Stimulated activated CD4-positive, alpha-beta T cell treated with anti-CD3 and anti-CD28 coated beads, Interleukin-12 subunit alpha, Interleukin-12 subunit beta, amount 100 ng/mL, for 24 hours (primary cell): ENCODE measurements at places on chromosomes 4 and X.
A peak's percentile ranks its signal among the peaks of the same experiment; 100 is the strongest.

GRCh38 chr4:125231661-125232060 lies 83.1 kb upstream of the FAT4 start:
- DNase-seq: no peak

DNA sequence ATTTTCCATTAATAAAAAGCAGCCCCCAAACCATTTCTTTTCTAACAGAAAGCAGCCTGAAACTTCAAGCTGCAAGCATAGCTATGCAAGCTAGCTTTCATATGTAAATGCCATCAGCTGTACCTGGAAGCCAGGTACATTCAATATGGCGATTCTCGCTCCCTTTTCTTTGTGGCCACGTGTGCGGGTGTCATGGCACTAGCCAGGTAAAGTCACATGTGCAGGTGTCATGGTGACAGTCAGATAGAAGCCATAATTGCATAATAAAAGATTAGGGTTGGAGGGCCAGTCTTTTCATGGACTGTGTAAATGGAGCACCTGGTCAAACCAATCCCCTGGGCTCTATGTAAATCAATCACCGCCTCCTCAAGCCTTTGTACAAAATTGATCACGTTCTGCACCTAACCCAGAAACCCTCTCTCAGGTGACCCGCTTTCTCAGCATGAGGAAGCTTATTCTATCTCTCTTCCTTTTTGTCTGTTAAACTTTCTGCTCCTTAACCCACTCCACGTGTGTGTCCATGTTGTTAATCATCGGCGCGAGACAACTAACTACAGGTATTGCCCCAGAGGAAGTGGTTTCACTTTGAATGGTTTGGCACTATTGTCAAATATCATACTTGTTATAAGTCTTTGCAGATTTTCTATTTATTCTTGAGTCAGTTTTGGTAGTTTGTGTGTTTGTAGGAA lies 18.0 kb upstream of the RHOXF2 start:
- DNase-seq: no peak

DNA sequence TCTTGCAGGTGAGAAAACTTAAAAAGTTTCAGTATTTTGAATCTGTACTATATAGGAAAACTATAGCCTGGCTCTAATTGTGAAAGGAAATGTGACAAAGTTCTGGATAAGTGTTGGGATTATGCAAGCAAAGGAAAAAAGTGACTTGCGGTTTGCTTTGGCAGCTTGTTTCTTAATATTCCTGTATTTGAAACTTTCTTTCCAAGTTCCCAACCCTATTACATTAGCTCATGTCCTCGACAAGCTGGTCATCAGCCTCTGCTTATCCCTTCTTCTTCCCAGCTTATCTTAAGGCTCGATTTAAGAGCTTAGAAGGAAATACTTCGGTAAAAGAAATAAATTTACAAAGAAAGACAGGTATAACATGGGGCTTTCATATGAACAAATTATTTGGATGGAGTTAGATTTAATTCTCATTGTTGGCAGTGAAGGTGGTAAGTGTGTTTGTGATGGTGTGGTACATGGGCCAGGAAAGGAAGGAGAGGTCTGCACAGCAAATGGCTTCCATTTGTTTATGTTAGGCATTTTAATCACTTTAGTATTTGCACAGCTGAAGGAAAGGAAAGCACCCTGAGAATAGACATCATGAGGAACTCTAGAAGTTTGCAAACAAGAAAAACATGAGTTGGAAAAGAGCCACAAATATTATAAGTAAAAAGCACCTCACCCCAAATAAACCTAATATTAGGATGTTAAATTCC lies 5.1 kb upstream of the MYOZ2 start:
- no peak for DNase-seq

DNA sequence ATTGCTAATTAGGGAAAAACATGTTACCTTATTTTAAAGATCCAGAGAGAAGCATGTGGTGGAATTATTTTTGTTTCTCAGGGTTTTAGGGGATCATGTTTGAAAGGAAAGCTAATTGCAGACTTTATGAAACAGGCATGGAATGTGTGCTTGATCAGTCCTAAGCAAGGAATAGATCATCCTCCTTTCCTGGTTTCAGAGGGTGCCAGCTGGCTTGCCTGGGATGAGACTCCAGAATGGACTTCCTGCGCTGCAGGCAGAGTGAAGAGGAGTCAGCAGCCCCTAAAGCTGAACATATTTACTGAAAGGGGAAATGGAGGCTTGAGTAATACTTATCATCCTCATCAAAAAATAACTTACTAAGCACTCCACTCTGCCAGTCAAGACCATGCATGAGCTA lies 13.3 kb downstream of the FGF5 start:
- no peak for DNase-seq

DNA sequence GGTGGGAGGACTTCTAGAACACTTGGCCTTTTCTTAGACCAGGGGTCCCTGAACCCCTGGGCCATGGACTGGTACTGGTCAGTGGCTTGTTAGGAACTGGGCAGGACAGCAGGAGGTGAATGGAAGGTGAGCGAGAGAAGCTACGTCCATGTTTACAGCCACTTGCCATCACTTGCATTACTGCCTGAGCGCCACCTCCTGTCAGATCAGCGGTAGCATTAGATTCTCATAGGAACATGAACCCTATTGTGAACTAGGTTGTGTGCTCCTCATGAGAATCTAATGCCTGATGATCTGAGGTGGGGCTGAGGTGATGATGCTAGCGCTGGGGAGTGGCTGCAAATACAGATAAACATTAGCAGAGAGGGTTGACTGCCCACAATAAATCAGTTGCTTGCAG lies 100.9 kb upstream of the IGFBP7 start:
- no peak for DNase-seq

- DNase-seq: no peak
Measured at GRCh38 chr4:111842336-111842735, 302.9 kb upstream of the FAM241A start.

GRCh38 chr4:121139533-121140222 lies 24.4 kb downstream of the TNIP3 start:
- DNase-seq: no peak

GRCh38 chr4:189660722-189661360 lies 279.8 kb upstream of the FRG1 start:
- no peak for DNase-seq

DNA sequence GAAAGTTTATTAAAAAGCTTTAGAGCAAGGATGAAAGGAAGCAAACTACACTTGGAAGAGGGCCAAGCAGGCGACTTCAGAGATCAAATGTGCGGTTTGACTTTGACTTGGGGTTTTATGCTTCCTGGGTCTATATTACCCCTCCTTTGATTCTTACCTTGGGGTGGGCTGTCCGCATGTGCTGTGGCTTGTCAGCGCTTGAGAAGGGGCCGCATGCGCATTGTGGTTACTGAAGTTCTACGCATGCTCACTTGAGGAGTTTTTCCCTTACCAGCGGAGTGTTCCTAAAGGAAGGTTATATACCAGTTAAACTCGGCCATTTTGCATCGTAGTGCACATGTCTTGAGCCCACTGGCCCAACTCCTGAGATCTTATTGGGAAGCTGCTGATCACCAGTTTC lies 9.9 kb downstream of the ZNF157 start:
- peak; percentile 31 for DNase-seq

DNA sequence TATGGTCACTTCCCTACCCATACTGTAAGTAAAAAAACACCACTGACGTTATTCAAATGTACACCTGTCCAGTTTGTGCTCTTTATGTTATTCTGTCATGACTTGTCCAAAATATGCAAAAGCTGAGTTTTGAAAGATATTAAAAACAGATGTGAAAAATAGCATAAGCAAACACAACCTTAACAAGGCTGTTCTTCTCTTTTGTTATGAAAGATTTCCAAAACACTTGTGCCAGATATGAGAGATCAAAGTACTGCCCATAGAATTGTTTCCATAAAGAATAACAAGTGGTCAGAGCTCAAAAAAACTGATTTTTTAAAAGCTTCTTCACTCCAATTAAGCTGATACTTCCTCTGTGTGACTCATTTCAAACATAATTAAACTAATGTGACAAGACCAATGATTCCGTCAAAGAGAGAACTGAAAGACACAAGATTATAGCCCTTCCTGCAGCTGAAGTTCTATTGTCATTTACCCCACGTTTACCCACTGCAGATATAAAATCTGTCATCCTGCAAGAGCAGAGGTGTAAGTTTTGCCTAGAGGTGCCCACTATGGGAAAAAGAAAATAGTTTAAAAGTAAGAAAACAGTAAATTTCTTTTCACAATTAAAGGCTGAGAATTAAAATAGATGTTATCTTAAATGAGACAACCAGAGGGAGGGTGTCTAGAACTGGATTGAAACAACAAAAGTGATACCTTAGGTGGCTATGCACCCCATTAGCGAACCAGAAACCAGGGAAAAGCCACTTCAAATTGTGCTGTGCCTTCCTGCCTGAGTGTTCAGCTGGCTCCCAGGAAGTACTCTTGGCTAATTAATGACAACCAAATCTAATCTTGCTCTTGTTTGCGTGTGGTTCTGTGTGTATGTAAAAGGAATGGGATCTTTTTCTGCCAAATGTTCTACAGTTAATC lies 30.1 kb downstream of the RASSF6 start:
- no peak for DNase-seq

- no peak for DNase-seq
Measured at GRCh38 chrX:123685232-123685631, 47.6 kb downstream of the THOC2 start.

DNA sequence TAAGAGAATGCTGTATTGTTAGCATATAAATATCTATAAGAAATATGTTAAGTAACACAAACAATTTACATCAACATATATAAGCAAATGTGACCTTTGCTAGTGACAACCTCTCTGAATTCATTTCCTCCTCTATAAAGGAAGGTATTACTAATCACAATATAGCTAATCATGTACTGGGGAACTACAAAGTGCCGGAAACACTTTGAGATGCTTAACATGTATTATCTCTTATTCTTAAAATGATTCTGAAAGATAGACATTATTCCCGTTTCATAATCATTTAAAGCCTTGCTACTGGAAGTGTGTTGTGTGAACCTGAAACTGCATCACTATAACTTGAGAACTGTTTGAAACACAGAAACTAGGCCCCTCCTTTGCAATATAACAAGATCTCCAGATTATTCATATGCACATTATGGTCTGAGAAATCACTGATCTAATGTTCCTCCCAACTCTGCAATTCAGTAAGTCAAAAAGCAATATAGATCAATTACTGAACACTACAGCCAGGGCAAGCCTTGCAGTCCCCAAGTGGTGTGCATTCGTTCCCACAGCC lies 54.0 kb downstream of the KLHL8 start:
- DNase-seq: no peak

GRCh38 chr4:53781629-53782457 lies 190.6 kb upstream of the LNX1 start:
- no peak for DNase-seq

DNA sequence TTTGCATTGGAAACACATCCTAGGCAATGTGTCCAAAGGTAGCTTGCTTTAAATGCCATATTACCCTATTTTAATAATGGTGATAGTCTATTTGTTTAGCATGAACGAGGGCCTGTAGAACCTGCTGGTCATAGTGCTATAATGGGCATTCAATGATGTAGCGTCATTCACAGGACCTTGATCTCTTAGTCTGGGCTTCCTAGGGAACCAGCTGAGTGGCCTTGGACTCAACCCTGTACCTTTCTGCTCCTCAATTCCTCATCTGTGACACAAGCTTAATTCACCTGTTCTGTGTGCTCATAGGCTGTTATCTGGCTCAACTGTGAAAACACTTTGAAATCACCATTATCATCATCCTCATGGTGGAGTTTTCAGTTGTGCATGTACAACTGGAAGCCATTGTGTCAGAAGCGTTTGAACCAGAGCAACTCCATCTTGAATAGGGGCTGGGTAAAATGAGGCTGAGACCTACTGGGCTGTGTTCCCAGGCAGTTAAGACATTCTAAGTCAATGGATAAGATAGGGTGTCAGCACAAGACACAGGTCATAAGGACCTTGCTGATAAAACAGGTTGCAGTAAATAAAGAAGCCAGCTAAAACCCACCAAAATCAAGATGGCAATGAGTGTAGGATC lies 346.8 kb upstream of the KLF3 start:
- no peak for DNase-seq

DNA sequence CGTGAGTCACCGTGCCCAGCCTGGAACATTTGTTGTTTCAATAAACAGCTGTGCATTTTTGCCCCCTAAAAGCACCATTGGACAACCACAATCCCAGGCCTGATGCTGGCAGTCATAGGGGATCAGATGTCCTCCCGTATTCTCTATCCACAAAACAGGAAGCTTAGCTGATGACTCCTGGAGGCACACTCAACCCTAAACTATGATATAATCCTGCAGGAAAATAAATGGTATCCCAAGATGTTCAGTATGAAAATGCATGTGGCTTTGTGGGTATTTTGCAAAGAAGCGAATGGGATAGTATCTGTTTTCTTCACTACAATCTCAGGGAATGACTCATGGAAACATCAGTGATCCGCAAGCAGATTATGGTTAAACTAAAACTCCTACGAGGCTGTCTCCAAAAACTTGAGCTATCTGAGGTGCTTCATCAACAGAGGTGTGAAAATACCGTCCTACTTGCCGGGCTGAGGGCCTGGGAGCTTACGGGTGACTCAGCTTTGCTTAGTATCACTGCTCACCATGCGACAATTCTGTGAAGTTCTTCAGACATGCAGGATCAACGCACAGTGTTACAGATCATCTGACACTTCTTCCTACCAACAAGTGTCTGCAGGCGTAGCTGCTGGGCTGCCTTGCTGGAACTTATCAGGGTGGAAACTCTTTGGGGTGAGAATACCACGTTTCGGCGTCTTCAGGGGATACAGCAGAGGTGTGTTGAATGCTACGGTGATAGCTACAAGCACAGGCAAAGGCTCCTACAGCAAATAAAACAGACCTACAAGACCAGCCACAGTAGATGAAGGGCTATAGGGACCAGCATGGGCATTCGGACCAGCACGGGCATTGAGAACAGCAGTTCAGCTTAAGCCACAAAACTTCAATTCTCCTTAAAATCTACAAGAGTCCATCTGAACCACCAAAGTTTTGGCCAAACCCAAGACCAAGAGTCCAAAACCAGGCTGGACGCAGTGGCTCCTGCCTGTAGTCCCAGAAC lies 148.5 kb downstream of the DHRSX start:
- DNase-seq: no peak

DNA sequence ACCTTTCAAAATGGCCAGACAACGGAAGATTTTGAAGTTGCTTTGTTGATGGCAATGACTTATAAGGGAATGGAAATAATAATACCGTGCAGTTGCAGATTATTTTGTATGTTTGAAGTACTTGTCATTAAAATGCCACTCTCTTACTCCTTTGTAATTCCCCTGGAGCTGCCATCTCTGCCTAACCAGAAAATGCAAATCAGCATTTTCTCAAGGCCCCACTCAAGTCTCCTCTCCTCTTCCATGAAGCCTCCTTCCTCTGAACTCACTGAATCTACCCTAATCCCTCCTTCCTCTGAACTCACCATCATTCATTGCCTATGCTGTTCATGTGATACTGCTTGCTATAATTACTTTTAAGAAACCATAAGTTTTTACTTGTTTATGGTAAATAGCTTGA lies 60.2 kb upstream of the RBPJ start:
- no peak for DNase-seq

- no peak for DNase-seq
Measured at GRCh38 chr4:118360106-118360505, 7.3 kb upstream of the PRSS12 start.

GRCh38 chrX:3428792-3429191 lies 82.3 kb upstream of the MXRA5 start:
- DNase-seq: no peak
